ENCODE measurements at places on chromosomes 6 and 20.

DNA sequence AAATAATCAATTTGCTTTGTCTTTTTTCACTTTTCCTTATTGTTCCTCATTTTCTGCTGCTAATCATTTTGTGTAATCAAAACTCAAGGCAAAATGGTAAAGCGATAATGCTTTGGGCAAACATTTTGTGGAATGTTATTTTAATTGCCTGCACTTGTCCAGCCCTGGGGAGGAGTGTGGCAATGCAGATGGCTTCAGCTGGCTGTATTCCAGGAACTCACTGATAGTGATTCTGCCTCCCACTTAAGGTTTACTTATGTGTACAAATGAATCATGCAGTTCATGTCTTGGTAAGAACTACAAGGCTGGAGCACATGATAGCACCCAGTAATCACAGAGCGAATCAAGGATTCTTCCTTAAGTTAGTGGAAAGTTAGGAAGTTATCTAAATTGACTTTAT, 107.8 kb downstream of the COL19A1 start:
- peak; percentile 0 for DNase-seq

GRCh38 chr6:86941461-86941860, 4.1 kb downstream of the HTR1E start:
- DNase-seq, result no peak

DNA sequence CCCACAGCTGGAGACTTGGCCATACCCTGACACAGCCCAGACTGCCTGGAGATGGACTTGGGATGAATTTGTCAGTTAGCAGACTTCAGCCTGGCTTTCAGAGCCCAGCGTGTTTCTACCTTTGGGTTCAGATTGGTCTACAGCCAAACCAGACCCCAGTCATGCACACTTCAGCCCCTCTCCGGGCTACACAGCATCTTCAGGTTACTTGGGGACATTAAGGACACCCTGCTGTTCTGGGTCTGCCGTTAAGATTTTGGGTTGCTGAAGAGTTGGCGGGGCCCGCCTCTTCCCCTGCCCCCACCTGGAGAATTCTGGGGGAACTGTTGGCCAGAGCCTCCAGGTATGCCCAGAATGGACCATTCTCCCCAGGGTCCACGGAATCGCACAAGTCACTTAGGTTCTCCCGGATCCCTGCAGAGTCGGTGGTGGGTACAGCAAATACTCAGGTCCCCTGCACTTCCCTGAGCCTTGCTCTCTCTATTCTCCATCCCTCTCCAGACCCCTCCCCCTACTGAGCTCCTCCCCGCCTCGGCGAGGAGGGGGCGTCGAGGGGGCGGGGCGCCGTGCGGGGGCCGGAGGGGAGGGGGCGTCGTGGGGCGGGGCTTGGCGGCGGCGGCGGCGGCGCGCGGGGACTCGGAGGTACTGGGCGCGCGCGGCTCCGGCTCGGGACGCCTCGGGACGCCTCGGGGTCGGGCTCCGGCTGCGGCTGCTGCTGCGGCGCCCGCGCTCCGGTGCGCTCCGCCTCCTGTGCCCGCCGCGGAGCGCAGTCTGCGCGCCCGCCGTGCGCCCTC, at the start of gene PTK7:
Gene PTK7, plus strand, starts transcription at position 645 of the 794 bp plus-strand sequence. CDS start 175 bp downstream, outside the sequence.
- no peak for DNase-seq

DNA sequence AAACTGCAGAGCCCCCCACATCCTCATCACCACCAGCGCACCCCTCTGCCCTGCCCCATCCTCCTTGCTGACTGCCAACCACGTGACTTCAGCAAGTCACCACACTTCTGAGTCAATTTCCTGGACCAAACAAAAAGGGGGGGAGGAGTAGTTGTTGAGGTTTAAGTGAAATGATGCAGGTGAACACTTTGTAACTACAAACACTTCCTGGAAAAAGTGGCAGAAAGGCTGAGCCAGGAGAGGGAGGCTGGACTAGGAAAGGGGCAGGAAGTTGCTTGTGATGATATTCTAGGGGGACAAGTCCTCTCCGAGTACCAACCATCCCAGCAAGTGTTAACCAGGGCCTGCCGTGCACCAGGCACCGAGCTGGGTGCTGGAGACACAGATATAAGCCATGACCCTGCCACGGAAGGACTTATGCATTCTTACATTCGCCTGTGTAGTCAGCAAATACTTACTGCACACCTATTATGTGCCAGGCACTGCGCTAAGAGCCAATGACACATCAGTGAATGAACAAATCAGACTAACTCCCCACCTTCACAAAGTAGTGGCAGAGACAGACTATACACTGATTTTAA, 67.3 kb downstream of the PREX1 start:
- DNase-seq, result no peak

GRCh38 chr6:12037798-12038197, 25.7 kb downstream of the HIVEP1 start:
- no peak for DNase-seq

DNA sequence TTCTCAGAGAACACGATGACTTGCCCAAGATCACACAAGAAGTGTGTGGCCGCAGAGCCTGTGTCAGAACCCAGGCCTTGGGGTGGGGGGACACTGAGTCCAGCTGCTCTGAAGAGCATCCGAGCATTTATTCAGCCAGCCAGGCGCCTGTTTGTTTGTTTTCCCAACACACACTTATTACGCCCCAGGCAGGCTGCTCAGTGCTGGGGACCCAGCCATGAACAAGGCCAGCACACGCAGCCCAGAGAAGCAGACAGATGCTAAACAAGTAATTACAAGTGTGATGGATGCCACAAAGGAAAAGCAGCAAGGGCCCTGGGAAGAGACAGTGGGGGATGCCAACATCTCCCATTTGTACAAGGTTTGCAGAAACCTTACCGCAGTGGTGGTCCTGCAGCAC, 19.4 kb upstream of the SIRPA start:
- DNase-seq, result no peak

- no peak for DNase-seq
Measured at GRCh38 chr6:53506872-53507271, 38.0 kb downstream of the GCLC start.

DNA sequence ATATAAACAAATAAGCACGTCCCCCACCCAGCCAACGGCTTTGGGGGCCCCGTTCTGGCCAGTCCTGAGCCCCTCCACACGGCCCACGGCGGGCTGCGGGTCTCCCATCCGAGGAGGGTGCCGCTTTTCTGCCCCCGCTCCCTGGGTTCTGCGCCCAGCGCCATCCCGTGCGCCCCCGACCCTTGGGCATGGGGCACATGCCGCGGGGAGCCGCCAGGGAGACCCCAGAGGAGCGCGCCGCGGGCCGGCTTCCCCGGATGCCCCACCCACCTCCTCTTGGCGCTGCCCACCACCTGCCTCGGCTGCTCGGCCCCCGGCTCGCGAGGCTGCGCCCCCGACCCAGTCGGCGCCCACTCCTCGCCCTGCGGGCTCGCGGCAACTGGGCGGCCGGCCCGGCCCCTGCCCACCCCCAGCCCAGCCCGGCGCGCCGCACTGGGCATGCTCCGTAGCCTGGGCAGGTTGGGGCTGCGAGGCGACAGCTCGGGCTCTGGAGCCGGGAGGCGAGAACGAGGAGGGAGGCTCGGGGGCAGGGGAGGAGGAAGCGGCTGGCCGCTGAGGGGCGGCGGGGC, 570 bp upstream of the PLCB4 start:
- DNase-seq, result no peak

GRCh38 chr20:63562461-63563224, 8.7 kb downstream of the FNDC11 start:
- no peak for DNase-seq

DNA sequence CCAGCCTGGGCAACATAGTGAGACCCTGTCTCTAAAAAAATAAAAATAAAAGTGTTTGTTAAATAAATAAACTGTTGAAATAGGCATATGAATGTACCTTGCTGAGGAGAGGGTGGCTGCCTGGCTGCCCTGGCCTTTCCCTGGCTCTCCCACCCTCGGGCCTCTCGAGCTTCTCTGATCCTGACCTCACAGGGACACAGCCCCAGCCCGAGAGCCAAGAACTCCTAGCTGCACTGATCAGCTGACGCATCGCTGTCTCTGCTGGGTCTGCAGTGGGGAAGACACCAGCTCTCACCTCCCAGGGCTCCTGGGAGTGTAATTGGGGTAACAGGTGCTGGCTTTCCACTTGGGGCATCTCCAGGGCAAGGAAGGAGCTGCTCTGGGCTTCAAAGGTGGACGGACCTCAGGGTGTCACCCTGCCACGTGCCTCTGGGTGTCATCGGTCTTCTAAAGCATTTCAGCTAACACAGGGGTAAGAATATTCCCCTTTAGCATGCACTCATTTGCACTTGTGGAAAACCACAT, 6.9 kb downstream of the TCF15 start:
- no peak for DNase-seq

- no peak for DNase-seq
Measured at GRCh38 chr20:11048739-11049138, 374.9 kb upstream of the JAG1 start.

- DNase-seq, result no peak
Measured at GRCh38 chr6:116101302-116101718, 657 bp downstream of the NT5DC1 start.

DNA sequence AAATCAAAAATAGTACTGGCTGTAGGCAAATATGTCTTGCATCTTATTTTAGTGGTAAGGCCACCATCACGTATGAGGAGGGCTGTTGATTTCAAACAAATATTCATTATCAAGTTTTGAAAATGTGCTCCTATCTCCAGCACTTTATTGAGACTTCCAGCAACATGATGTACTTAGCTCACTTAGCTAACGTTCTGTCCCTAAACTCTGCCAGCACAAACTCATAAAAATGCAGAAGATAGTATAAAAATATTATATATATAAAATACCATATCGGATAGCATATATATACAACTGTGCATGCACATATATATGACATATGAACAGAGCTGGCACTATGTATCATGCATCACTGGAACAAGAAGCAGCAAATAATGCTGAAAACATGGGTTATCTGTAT, 762.3 kb downstream of the C6orf118 start:
- DNase-seq, result no peak

- no peak for DNase-seq
Measured at GRCh38 chr6:32785781-32786533, 22.6 kb upstream of the HLA-DQB2 start.

GRCh38 chr20:10502098-10502526, 67.0 kb downstream of the SLX4IP start:
- DNase-seq, result no peak

DNA sequence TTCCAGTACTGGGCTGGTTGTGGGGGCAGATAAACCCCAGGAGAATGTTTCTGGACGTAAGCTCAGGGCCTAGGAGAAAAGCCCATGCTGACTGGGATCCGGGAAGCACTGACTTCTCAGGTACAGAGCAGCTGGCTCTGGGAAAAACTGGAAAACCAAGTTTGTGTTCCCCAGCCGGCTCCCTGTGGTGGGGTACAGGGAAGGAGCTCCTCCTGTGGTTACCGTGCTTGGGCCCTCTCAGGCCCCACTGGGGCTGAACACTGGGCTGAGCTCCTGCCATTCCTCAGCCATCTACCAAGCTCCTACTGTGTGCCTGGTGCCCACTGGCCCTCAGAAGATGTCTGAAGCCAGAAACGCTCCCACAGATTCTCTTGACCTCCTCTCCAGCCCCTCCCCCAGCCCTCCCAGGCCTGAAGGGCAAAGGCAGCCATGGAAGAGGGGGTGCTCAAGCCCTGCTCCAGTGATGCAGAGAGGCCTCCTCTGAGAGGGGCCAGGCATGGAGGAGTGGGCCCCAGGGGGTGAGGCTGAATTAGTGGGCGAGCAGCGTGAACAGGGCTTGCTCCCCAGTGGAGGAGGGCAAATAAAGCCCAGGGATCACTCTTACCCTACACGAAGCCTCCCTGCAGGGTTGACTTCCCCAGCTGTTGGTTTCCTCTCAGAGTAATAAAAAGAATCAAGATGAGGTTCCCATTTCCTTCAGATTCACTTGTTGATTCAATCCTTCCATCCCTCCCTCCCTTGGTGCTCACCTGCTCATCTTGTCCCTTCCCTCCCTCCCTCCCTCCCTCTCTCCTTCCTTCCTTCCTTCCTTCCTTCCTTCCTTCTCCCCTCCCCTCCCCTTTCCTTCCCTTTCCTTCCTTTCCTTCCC, 100.0 kb downstream of the VEGFA start:
- no peak for DNase-seq

- DNase-seq, result no peak
Measured at GRCh38 chr6:3281631-3282475, 23.1 kb downstream of the PSMG4 start.

- no peak for DNase-seq
Measured at GRCh38 chr6:163263196-163263595, 151.3 kb upstream of the QKI start.

DNA sequence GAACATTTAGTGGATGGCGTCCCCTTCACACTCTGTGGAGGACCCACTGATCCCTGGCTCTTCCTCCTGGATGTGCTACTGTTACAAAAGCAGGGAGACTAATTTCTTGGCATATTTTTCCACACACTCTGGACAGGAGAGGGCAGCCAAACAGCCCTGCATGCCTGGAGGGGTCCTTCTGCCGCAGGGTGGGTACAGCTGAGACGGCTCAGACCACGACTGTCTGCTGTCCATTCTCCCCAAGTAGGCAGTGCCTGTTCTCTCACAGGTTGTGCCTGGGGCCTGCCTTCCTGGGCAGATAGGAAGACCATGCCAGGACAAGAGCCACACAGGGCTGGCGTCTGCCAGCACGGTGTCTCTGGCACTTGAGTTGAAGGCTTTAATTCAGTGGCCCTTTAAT, 260.1 kb downstream of the FOXC1 start:
- no peak for DNase-seq

- DNase-seq, result no peak
Measured at GRCh38 chr6:31065556-31065955, 46.8 kb downstream of the C6orf15 start.

DNA sequence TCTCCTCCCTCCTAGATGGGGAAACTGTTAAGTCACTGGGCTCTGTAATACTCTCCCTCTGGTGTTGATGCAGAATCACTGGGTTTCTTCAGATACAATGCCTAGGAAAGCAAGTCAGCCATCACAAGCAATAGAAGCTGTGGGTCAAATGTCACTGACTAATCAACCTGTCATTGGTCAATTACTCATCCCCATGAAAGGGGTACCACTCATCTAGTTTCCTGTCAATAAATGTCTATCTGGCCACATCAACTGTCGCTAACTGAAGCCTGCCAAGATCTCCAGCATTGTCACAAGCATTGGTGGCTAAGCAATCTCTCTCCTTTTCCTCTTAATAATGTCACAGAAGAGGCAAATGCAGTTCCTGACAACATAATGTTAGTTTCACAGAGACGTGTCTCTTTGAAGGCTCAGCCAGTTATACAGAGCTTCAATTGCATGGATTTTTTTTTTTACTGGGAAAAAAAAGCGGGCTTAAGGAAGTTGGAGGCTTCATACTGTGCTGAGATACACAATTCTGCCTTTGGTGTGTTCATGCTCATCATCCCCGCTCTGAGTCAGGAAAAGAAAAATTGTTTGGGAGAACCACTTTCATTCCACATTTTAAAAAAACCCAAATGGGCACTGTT, 355.9 kb downstream of the BTBD9 start:
- no peak for DNase-seq

GRCh38 chr6:32854376-32855178, 585 bp downstream of the PSMB9 start:
- no peak for DNase-seq

- DNase-seq, result no peak
Measured at GRCh38 chr6:114058435-114058834, 87.5 kb upstream of the HDAC2 start.

GRCh38 chr20:57244221-57244585, 22.2 kb downstream of the BMP7 start:
- no peak for DNase-seq

All from AG09319 (cell line).